ENCODE measurements at places on chromosomes 7 and 10.

DNA sequence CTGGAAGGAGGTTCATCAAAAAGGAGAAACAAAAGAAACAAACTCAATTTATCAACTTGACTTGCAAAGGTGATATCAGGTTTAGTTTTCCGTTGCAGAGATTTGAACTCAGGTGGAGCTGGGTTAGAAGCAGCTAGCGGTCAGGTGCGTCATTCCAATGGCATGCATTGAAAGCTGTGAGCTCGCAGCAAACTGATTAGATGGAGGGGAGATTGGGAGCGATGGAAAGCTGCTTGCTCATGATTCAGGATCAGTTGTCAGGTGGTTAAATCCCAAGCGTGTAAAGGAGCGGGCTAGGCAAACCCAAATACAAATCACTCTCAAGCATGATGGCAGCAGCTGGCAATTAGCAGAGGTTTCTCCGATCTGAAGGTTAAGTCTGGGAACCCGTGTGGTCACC is 49.3 kb upstream of the AFAP1L2 start:
- no peak for DNase-seq

- no peak for DNase-seq
These were observed 48.6 kb downstream of the CUL1 start for GRCh38 chr7:148747274-148747673.

GRCh38 chr7:71548746-71549145 is 416.8 kb downstream of the GALNT17 start:
- DNase-seq: peak; percentile 5

DNA sequence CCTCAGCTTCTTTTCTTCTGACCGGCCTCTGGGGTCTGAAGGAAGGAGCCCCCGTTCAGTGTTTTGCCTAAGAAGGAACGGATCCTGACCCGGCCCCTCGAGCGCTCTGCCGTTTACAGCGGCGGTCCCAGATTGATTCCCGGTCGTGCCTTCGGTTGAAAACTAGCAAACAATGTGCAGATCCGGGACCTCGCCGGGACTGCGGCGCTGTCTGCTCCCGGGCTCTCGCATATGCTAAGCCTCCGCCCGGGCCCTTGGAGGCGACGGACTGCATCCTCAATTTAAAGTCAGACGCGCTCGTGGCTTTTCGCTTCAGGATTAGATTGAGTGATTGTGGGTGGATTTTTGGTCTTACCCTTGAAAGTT is 559 bp downstream of the DBF4 start:
- DNase-seq: peak; percentile 20

DNA sequence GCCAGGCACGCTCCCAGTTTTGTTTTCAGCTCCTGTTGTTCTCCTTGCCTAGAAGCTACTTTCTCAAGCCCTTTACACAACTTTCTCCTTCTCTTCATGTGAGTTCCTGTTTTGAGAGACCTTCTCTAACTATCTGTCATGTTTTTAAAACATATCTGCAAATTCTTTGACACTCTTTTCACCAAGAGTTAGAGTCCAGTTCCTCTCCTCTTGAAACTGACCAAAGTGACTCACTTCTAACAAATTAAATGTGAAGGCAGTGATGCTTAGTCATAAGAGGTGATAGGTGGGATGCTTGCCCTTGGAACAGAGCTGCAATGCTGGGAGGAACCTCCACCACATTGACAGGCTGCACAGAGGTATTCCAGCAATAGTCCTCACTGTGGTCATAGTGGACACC is 25.3 kb downstream of the ZSCAN25 start:
- DNase-seq: no peak

GRCh38 chr10:86651021-86651471 is 3.3 kb upstream of the OPN4 start:
- DNase-seq: no peak

- DNase-seq: no peak
These were observed 80.9 kb downstream of the WDFY4 start for GRCh38 chr10:48765527-48765926.

GRCh38 chr10:50152792-50153272 is 85.1 kb downstream of the WASHC2A start:
- DNase-seq: no peak

GRCh38 chr7:40784176-40784575 is 649.4 kb downstream of the SUGCT start:
- DNase-seq: no peak

DNA sequence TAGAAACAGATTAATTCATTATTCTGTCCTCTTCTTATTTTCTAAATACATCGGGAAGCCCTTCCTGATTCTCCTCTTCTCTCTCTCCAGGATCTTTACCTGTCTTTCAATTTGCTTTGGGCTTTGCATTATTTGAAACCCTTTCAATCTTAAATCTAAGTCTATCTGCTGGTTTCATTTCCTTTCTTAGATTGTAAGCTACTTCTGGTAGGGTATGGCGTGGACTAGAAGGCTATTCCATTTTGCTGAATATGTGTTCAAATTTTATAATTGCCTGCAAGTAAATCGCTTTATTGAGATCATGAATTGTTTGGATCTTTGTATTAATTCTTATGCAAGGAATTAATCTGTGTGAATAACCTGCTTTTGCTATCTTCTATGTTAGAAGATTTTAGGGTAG is 11.1 kb downstream of the STAM start:
- no peak for DNase-seq

DNA sequence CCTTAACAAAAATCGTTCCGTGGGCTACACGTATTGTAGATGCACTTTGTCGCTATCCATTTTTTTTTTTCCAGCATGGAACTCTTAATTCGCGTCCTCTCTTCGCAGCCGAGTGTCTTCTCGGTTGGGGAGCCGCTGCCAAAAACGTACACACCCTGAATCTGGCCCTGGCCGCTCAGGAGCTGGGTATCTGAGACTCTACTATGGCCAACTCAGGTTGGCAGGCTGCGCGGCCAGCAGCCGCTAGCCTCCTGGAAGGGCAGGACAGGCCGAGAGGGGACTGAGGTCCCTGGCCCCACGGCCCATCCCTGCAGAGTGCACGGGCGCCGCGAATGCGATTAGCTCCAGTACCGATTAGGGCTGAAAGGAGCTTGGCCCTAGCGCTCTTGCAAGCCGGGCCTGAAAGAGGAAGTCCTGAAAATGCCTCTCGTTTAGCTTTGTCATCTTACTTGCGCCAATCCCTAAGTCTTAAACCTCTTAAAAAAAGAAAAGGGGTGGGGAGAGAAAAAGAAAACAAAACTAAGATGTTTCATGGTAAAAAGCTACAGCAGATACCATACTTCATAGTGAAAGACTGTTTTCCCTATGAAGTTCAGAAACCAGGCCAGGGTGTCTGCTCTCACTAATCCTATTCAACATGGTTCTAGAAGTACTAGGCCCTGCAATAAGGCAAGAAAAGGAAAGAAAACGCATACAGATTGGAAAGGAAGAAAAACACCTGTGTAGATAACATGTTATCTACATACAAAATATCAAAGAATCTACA is 113.2 kb upstream of the RHEB start:
- DNase-seq: no peak

DNA sequence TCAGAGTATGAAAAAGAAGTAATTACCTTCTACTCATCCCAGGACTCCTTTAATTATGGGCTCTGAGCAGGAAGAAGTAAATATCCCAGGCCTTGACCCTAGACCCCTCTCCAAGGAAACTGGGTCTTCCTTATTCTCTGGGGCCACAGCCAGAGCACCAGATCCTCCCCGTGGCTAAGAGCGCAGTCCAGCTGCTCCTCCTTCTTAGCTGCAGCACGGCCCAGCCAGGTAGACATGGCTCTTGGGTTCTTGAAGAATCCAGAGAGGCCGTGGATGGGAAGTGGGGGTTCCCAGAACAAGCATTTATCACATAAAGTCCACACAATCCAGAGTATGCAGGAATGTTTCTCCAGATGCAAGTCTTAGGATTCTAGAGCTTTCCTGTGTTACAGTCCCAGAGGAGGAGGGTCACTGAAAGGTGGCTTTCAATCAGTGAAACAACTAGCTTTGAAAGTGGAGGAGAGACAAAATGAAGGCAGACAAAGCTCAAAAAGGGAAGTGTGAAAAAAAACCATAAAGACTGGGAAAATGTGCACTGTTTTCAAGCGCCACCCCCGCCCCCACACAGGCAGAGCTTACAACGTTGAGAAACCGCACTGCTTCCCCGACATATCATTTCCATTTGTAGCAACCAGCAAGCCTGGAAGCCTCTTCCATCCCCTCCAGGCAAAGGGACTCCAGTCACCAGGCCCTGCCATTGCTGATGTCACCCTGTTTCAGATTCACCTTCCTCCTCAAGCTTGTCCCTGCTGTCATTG is 396.5 kb upstream of the MKI67 start:
- DNase-seq: no peak

GRCh38 chr7:35728412-35729060 is 33.6 kb upstream of the HERPUD2 start:
- DNase-seq: no peak

GRCh38 chr10:124704428-124705380 is 39.5 kb downstream of the FAM53B start:
- no peak for DNase-seq

GRCh38 chr10:119313644-119314043 is 106.3 kb downstream of the GRK5 start:
- no peak for DNase-seq

DNA sequence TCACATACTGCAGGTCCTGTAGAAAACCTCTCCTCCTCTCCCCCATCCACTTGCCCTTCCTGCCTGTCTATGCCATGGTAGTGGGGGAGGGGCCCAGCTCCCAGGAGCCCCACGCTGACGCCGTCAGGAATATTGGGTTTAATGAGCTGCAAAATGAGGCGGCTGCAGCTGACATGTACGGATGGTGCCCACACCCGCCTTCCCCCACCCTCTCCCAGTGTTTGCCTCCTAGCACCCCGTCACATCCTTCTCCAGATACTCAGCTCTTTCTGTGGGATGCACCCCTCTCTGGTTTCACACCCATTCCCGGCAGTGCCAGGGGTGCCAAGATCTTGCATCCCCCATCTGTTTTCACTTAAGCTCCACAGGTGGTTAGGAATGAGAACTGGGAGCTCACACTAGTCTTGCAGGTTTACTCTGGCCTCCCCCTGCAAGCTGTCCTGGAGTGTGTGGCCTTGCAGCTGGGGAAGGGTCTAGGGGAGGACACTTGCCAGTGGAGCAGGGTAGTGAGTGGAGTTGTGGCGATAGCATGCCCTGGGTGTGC is 26.1 kb downstream of the GBX1 start:
- DNase-seq: no peak

- no peak for DNase-seq
These were observed 146.7 kb downstream of the GRM3 start for GRCh38 chr7:86790383-86790782.

DNA sequence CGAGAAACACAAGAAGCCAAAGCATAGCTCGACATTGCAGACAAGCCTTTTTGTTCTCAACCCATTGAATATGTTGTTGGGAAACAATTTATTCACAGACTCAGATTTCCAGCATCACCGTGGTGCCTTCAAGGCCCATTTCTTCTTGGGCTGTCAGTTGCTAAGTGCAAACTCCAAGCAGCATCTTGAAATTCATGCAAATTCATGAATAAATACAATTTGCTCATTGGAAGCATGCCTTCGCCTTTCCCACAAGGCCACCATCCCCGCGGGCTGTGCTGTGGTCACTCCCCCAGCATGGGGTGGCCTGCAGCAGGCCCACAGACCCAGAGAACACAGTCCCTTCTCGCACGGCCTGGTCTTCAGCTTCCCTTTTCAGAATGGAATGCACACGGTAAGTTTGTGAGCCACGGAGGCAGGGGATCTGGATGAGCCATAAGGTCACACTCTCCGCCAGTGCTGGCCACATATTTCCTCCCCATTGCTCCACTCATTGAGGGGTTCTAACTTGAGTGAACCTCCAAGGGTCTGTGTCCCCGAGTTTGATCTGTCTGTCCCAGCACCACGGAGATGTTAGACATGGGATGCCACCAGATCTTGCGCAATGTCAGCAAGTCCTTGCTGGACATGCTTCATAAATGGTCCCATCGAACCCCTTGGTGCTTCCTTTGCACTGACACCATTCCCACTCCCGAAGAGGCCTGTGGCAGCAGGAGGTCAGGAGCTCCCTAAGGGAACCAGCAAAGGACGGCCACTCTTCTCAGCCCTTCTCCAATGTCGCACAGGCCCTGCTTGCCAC is 109.5 kb downstream of the GFRA1 start:
- no peak for DNase-seq

GRCh38 chr10:129059977-129060376 is 407.1 kb upstream of the MGMT start:
- no peak for DNase-seq

DNA sequence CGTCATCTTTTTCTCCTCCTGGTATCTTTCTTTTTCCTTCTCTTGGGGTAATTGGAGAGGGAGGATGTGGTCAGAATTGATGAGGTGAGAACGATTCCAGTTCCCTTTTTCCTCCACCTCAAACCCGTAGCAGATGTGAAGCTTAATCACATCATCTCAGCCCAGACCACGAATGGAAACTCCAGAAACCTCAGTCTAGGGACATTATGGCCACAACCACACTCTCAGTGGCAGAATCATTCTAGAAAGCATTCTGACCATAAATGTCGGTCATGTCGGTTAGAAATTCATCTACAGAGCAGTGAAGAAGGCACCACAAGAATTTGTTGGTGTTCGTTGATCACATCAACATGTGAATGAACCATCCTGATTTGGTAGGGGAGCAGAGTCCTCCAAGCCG is 78.7 kb downstream of the GATA3 start:
- no peak for DNase-seq

- no peak for DNase-seq
These were observed 2.8 kb upstream of the LZTS2 start for GRCh38 chr10:100996678-100997359.

DNA sequence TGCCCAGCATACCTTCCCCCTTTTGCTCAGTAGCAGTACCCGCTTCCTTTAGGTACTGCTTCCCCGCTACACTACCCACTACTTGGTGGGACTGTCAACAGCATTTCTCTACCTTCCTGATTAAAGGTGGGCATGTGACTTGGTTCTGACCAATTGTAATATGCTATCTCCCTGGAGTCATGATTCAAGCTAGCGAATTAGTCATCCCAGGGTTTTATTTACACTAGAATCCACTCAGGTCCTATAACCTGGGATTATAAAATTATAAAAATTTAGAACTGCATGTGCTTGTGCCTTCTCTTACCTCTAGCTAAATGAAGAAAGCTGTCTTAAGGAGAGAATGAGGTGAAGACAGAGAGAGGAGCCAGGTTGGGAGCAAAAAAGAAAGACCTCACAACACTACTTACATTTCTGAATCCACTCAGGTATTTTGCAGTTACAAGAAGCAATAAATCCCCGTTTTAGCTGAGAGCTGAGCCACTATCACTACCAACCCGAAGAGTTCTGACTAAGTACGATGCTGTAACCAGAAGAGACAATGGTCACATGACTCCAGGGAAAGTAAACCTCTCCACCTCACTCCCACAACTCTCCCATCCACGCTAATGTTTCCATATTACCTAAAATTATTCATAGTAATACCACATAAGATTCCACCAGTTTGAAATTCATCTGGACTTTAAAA is 9.7 kb downstream of the GBX1 start:
- DNase-seq: no peak
